Myometrial cell (primary cell): ENCODE measurements at places on chromosomes 3 and 15. TPM values are rescaled to one million over a fixed set of nuclear protein-coding genes. Genes with fewer than 3 reads are reported as not detected.

The CLDN16 gene
- total RNA-seq, result 0.35 and 1.2 TPM in 2 replicates

The MYH15 gene
- total RNA-seq, result not detected in 2 replicates

The C3orf70 gene
- 0.18 and 0.29 TPM in 2 replicates for total RNA-seq

The SPINK8 gene
- total RNA-seq, result not detected in 2 replicates

The PLA1A gene
- 0.18 TPM in 1 of 2 replicates, not detected in the other for total RNA-seq

The CADM2 gene
- total RNA-seq, result not detected in 2 replicates

The ZNF80 gene
- total RNA-seq, result not detected in 2 replicates

The CORO2B gene
- 28.3 and 32.6 TPM in 2 replicates for total RNA-seq

The CYP8B1 gene
- total RNA-seq, result not detected in 2 replicates

The SCAMP2 gene
- 60.4 and 87.6 TPM in 2 replicates for total RNA-seq
